ENCODE measurements at places on chromosomes 3 and 15.

DNA sequence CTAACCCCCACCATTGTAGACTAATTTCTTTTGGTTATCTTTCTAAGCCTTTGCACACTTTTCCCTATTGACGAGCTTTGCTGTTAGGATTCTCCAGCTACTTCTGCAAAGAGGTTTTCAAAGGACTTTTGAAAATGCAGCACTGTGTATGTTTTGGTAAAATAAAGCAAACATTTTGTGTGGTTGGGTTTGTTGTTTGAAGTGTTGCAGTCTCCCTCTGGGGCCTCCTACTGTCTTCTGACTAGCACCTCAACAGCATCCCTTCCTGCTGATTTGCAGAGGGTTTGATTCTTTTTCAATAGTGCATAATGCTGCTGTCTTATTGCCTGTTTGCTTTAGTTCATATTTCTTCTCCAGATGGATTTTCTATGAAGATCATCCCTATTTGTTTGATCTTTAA is 775.1 kb upstream of the CFAP20DC start:
- no peak for DNase-seq

- DNase-seq, result no peak
These were observed 1.5 kb downstream of the SLC15A2 start for GRCh38 chr3:121895736-121896135.

DNA sequence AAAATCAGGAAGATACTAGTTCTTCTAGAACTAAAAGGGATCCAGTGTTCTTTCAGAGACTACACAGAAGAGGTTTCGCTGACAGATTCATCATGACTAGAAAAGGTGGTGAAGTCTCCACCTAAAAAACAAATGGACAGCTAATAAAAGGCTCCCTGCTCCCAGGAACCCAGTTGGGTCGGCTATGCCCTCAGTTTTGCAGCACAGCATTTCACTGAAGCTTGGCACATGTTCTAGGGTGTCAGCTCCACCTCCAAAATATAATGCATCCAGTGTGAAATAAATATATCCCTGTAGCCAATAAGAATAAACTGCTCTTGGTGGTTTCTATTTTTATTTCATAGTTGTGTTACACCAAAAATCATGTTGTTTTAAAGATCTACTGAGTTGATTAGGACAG is 55.0 kb downstream of the ZIC4 start:
- no peak for DNase-seq

GRCh38 chr3:9784965-9785364 is 7.3 kb downstream of the TADA3 start:
- no peak for DNase-seq

- no peak for DNase-seq
These were observed 133.6 kb upstream of the RASGRP1 start for GRCh38 chr15:38698254-38698653.

All from smooth muscle cell of the brain vasculature (primary cell).